ENCODE measurements at places on chromosomes 16 and 17. TPM values are rescaled to one million over a fixed set of nuclear protein-coding genes. Genes with fewer than 3 reads are reported as not detected.

ABAT gene
- total RNA-seq: 5.3 TPM

DNA sequence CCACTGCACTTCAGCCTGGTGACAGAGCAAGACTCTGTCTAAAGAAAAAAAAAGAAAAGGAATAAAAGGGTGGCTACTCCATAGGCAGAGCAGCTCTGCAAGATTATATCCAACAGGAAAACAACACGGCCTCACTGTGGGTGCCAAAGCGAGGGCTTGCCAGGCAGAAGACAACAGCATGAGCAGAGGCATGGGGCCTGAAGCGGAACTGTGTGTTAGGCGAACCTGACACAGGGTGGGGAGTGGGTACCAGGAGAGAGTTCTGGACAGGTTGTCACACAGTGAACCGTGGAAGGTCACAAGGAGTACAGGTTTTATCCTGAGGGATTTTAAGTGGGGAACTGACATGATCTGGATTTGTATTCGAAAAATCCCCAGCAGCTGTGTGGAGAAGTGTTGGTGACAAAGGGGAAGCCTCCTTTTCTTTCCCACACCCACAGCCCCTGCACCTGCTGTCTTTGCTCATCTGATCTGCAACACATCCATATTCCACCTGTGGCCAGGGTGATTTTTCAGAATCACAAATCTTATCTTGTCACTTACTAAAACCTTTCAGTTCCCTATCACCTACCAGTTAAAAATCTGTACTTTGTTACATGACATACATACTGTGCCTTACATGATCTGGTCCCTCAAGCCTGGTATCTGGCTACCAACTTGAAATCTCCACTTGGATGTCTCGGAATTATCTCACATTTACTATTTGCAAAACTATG is 23.2 kb upstream of the ARHGAP17 start:
- no peak for ATAC-seq

NTN3 gene
- not detected for total RNA-seq

STARD3 gene
- total RNA-seq: 24.5 TPM

DYNC1LI2 gene
- 226 TPM for total RNA-seq

- ATAC-seq: no peak
Observed at GRCh38 chr17:28049071-28049470, 6.6 kb downstream of the NLK start.

CDH11 gene
- 72.1 TPM for total RNA-seq

TBC1D3E gene
- total RNA-seq: not detected

DNA sequence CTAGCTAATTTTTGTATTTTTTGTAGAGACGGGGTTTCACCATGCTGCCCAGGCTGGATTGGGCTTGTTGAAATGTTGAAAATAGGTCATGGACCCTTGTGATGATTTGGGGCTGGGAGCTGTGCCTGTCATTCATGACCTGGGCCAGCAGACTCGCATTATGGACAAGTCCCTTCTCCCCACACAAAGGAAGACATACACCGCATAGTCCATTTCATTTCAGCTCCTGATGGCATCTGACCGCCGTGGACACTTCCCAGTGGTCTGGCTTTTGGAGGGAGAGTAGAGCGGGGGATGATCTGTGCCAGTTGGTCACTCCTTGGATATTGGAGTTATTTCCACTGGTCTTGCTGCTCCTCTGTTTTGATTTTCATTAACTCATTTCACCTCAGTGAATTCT is 34.8 kb downstream of the MPRIP start:
- ATAC-seq: no peak

GRCh38 chr16:66536525-66536924 is 13.4 kb downstream of the TK2 start:
- no peak for ATAC-seq

DNA sequence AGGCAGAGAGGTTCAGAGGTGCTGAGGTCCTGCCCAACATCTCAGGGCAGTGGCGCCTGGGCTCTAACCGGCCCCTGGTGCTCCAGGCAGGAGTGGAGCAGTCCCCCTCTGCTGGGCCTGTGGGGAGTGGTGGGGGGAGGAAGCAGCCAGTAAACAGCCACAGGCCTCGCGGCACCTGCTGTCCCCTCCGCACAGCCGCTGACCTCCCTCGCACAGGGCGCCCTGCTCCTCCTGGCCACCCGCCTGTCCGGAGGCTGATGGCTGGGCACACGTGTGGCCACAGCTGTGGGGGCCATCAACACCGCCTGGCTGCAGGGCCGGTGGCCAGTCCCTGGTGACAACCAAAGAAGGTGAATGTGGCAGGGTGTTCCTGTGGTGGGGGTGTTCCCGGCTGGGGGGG is 36.8 kb upstream of the PABPN1L start:
- ATAC-seq: no peak

ULK2 gene
- total RNA-seq: 29.2 TPM

CASKIN1 gene
- total RNA-seq: 0.27 TPM

GRCh38 chr16:89273741-89274472 is 56.4 kb downstream of the ZNF778 start:
- no peak for ATAC-seq

GRCh38 chr17:36132421-36132831 is 28.8 kb downstream of the CCL4 start:
- no peak for ATAC-seq

HP gene
- 3.4 TPM for total RNA-seq

GRCh38 chr17:82391496-82392066 is 20.0 kb downstream of the UTS2R start:
- ATAC-seq: no peak

GRCh38 chr17:58643147-58643546 is 48.7 kb downstream of the TEX14 start:
- ATAC-seq: no peak

DNA sequence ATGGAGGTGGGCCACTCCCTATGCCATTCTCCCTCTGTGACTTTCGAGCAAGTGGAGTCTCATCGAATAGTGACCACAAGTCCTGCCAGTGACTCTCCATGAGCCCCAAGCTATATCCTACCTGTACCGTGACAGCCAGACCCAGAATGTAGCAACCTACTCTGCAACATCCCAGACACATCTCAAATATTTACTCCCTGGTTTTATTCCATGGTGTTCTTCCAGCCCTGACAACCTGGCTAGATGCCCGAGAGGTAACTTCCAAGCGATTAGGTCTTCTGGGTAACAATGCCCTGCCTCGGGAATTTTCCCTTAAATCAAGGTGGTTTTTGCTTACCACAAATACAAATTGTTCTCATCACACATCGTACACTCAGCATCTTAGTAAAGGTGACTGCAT is 211.7 kb downstream of the ZFHX3 start:
- ATAC-seq: no peak

OR4D1 gene
- total RNA-seq: not detected

DNA sequence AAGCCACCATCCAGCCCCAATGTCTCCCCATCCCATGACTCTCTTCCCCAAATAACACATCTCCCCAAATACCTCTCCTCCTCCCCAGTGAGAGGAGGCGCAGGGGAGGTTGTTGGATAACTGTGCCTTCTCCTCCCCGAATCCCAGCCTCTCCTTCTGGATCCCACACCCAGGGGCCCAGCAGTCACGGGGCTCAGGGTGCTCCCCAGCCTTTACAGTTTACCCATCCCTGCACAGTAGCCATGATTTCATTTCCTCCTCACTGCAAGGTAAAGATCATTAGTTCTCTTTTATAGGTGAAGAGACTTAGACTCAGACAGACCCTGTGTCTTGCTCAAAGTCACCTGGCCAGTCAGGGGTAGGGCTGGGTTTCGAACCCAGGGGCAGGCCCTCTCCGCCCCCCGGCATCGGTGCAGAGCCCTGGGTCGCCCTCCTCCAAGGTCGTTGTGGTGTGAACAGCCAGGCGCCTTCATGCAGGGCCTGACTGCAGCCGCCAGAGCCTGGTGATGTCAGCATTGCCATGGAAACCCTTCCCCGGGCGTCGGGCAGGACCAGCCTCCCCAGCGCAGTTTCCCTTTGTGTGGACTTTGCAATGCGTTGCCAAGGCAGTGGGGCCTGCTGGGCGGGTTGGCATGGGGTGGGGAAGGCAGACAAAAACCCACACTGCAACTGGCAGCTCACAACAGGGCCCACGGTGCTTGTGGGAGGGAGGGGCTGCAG is 53.3 kb upstream of the TOB1 start:
- ATAC-seq: peak; percentile 95

DNA sequence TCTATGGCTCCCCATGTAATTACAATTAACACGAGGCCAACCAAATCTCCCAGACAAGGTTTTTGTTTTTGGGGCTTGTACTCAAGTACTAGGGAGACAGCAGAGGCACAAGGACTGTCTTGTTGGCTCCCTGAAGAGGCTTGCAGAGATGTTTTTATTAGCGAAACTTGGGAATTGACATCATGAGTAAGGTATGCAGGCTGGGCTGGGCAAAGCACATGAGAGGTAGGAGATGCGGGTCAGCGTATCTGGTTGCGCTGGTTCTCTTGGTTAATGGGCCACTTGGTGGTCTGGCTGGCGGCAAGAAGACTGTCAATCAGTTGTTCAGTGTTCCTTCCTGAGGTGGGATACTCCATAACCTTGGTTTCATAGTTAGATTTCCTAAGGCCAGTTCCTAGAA is 28.9 kb downstream of the LCMT1 start:
- no peak for ATAC-seq

DNA sequence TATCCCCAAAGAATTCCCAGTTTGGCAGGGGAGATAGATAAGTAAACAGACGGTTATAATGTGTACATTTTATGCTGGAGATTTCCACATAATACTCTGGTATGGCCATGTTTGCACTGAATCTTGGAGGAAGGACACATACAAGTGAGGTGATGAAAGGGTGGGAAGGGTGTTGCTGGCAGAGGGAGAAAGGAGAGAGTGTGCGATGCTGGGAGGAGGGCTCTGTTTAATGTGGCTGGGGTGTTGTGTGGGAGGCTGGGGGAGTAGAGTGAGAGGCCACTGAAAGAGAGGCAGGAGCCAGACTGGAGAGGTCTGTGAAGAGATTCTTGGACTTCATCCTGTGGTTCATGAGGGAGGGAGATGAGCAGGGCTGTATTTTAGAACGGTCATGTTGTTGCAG is 87.6 kb downstream of the SPACA3 start:
- no peak for ATAC-seq

- ATAC-seq: peak; percentile 44
Observed at GRCh38 chr17:1490643-1491442, 1.6 kb downstream of the MYO1C start.

GRCh38 chr16:56190677-56191155 is 573 bp upstream of the GNAO1 start:
- ATAC-seq: no peak

ATAD5 gene
- 0.77 TPM for total RNA-seq

ABCA9 gene
- 64.6 TPM for total RNA-seq

TGFB1I1 gene
- 208 TPM for total RNA-seq

KRT28 gene
- total RNA-seq: not detected

GRCh38 chr17:6509031-6509771 is 47.2 kb downstream of the PITPNM3 start:
- ATAC-seq: no peak

GRCh38 chr16:74944466-74944865 is 40.5 kb downstream of the WDR59 start:
- ATAC-seq: no peak

MPP3 gene
- total RNA-seq: 9.2 TPM

HASPIN gene
- total RNA-seq: 0.13 TPM

DNA sequence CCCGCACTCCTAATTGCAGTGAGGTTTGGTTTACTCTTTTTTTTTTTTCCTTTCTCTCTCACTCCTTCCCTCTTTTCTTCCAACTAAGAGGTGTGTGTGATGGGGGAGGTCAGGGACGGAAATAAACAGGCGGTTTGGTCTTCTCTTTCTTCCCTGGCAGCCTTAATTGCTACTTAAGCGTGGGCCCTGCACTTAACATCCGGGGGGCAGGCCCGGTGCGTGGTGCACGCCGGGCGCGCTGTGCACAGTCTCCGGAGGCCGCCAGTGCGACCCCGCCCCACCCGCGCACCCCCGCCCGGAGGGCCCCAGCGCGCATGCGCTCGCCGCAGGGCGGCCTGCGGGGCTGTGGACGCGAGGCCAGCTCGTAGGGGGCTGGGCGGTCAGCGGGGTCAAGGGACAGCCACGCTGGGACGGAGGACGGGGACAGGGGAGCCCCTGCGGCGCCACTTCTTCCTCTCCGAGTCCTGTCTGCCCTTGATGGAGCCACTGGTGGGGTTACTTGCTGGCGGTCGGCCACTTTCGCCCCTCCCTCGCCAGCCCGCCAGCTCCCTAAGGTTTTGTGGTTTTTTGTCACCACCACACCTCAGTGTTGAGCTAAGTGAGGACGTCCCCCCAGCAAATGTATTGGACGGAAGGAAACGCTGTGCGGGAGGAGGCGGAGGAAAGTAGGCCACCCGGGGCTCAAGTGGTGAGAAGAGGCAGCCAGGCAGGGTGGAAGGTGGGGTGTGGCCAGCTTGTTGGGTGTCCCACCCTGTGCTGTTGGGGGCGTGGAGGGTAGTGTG is 120.9 kb downstream of the MRM1 start:
- ATAC-seq: peak; percentile 78

HBZ gene
- not detected for total RNA-seq

CCL13 gene
- total RNA-seq: 1.7 TPM

SLC5A10 gene
- not detected for total RNA-seq

CSH1 gene
- total RNA-seq: not detected

DNA sequence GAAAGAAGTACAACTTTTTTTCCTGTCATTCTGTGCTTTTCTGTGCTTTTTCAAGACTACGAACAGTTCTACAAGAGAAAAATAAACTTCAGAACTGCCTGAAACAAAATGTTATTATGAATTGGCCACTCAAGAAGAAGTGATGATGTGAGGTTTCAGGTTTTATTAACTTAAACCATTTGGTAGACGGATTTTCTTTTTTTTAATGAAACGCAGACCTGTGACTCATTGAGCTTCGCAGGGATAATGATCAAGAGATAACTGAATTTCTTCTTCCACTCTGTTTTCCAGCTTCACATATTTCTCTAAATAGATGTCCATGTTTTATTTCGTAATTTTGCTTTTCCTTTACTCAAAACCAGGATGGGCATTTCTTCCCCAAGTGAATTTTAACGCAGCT is 32.7 kb downstream of the AIPL1 start:
- ATAC-seq: no peak

DNA sequence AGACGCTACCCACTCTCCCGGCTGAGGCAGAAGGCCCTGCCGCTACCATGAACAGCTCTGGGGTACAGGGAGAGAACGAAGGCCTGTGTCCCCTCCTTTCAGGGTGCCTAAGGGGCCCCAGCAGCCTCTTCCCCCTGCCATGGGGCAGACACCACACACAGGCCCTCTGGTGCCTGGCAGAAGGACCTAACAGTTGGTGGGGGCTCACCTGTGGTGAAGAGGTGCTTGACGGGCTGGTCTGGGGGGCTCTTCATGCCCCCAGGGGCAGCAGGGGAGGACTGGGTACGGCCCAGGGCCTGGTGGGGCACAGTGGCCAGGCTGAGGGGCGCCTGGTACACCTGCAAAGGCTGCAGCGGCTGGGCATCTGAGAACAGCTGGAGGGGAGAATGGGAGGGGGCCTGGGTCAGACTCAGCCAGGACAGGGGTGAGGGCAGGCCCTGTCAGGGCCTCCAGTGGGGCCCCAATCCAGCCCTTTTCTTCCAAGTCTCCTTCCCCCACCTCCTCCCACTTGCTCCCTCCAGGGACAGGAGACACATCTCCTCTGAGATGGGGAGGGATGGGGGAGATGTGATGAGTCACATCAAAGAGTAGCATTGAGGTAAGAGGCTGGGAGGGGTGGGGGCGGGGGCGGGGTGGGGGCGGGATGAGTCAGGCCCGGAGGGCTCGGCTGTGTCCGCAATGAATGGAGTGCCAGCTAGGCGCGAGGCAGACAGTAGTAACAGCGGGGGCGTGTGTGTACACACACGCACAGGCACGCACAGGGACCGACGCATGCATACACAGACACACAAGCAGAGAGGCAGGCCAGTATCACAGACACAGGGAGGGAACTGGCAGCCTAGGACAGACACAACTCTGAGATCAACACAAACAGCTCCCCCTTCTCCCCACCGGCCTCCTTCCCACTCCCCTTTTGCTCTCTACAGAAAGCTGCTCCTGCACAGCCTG is 16.1 kb downstream of the G6PC3 start:
- peak; percentile 75 for ATAC-seq

All from gastroesophageal sphincter (tissue), 4 donors.